Cerebellar cortex (tissue), 1 donor: ENCODE measurements at places on chromosomes 13 and 19.

- DNase-seq, result no peak
These were observed 165.4 kb downstream of the FLT1 start for GRCh38 chr13:28329395-28330158.

DNA sequence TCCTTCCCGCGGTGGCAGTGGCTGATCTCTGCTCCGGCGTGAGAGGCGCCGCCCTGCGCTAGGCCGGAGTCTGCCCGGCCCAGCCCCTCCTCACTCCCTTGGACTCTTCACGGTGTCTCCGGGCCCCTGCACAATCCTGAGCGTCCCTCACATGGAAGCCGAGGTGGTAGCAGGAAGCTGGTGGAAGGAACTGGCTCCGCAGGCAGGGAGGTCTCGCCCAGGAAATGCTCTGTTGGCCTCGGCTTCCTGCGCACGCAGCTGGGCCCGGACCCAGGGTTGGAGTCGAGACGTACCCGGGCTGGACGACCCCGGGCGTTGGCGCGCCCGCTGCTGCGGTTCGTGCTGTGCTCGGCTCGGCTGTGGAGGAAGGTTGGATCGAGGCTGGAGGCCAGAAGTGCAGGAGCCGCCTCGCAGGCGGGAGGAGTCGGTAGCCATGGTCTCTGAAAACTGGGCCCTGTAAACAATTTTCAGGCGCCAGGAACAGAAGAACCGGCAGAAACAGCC lies 46.3 kb downstream of the ZNF724 start:
- no peak for DNase-seq

GRCh38 chr19:18990128-18990708 lies 43.1 kb downstream of the SUGP2 start:
- DNase-seq, result no peak

DNA sequence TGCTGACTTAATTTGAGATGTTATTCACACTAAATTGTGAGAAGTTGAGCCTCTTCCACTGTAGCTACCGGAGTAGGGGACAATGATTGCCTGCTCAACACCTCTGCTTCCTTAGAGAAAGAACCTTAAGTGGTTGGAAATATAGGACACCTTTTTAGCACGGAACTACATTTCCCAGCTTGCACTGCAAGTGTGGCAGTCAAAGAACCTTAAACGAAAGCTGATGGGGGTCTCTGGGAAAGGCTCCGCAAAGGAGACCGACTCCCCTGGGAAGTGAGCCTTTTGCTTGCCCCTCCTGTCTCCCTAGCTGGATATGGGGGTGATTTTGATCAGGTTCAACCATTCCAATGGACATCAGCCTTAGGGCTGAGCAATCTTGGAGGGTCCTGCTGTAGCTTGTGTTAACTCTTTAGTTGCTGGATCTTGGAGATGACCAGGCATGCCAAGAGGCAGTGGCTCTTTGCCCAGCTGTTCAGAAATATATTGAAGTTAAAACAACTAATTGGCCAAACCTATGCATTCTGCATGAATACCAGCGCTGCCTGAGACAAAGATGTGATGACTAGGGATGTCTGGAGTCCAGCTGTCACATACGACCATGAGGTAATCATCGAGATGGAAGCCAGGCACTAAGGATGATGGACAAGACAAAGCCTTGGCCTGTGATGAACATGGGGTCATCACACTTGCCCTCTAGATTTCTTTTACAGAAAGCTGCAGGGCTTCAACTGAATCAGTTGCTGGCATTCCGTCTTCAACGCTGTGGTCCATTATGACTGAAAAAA lies 286.5 kb downstream of the FOXO1 start:
- DNase-seq, result no peak

DNA sequence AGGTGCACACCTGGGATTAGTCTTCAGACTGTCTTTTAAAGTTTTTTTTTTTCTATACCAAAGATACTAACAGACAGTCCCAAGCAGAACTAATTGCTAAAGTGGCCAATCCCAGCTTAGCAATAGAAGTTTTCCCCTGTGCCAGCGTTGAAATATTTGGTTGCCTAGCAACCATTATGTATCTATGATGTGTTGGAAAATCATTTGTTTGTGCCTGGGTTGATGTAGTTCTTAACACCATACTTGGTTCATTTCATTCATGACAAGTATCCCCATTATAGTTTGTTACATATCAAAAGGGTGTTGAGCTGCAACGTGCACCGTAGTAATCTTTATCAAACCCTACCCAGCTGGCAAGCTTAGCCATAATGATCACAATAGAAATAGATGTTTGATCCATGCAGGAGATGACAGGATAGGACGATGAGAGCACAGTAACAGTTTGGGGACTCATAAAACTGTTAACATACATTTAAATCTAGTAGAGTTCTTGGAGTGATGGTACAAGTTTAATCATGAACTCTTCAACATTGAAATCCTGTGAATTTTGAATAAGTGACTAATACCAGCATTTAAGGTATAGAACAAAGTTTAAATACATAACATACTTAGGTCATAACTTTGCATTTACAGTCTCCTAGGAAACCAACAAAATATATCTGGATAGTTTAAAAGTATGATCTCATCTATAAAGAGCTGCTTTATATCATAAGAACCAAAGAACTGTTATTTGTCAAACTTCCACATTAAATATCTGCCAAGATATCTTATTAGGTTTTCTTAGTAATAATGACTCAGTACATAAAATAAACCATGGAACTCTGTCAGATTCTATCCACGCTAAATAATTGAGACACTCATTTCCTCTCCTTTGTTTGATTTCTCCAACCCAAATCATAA lies 73.4 kb downstream of the MBNL2 start:
- no peak for DNase-seq

DNA sequence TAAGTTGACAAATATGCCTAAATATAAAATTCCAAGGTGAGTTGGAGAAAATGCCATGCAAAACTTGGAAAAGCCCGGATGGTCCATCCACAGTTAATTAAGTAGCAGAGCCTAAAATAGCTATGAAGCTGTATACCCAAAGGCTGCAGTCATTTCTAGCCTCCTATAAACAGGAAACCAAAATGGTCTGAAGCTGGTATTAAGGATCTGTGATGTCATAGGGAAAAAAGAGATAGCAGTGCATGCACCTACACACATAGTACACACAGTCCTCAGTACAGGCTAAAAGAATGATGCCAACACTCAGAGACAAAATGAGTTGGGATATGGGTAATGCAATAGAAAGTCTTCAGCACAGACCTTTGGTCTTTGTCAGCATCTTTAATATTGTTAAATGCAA lies 736.9 kb downstream of the EFNB2 start:
- DNase-seq, result peak; percentile 56

GRCh38 chr19:30911491-30911890 lies 437.7 kb downstream of the TSHZ3 start:
- DNase-seq, result no peak

DNA sequence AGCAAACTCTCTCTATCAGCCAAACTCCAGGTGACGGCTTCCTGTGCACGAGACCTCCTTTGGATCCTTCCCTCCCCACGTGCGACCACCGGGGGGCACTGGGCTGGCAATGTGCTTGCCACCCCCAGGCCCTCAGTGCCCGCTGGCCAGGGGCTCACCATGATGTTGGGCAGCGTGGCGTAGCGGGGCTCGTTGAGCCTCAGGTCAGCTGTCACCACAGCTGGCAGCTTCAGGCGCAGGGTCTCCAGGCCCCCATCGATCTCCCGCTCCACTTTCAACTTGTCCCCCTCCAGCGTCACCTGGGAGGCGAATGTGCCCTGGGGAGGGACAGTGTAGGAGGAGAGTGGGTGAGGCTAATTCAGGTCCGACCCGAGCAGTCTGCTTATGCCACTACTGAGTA lies 4.8 kb upstream of the VSIG10L start:
- DNase-seq, result no peak

GRCh38 chr13:51002736-51003135 lies 93.1 kb downstream of the RNASEH2B start:
- no peak for DNase-seq

- DNase-seq, result no peak
These were observed 238.0 kb downstream of the IRS2 start for GRCh38 chr13:109548374-109548773.

GRCh38 chr13:90943946-90944345 lies 403.5 kb upstream of the MIR17HG start:
- no peak for DNase-seq

GRCh38 chr13:67841071-67841470 lies 610.9 kb upstream of the PCDH9 start:
- DNase-seq, result no peak

- no peak for DNase-seq
These were observed 32.3 kb downstream of the ADPRHL1 start for GRCh38 chr13:113420833-113421600.

- peak; percentile 95 for DNase-seq
These were observed 1.3 kb downstream of the IZUMO1 start for GRCh38 chr19:48745208-48745995.
